AG10803 (cell line): ENCODE measurements at places on chromosomes 11 and 22.
A peak's percentile ranks its signal among the peaks of the same experiment; 100 is the strongest.

DNA sequence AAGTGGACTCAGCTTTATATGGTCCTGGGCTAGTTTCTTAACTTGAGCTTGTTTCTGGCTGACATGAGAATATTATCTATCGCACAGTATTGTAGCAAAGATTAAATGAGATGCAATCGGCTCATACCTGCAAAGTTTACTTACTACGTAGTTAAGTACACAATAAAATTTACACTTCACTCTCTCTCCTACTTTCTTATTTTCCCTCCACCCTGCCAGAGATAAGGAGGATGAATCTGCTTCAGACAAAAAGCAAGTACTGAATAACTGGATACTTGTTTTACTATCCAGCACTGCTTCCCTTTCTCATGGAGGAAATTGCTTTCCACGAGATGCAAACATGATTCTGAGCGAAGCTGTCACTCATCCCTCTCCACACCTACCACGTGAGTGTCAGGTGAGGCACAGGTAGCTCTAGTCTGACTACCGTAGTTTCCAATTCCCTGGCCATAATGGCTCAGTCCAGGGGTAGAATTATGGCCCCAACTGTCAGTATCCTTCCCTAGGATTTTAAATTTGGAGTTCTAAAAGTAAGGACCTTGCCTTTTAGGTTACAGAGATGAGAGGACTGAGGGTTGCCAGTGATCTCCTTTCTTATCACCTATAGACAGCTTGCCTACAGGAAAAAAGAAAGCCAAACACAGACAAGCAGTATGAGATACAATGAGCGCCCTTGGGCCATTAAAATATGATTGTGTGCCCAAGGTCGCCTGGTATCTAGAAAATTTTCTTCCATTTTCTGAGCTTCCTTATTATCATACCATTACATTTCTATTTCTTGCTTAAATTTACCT is 39.8 kb downstream of the GAB2 start:
- DNase-seq, result no peak

DNA sequence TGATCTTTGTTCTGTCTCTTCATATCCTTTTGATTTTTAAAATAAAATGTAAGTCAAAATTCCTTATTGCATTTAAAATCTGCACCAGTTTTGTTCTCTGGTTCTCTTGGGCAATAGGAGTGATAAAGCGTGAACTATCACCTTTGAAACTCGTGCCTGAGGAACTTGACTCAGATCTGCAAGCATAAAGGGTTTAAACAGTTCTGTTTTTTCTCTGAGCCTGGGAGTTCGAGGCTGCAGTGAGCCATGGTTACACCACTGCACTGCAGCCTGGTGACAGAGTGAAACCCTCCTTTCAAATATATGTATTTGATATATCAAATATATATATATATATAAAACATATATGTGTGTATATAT is 38.9 kb upstream of the CLMP start:
- DNase-seq, result no peak

DNA sequence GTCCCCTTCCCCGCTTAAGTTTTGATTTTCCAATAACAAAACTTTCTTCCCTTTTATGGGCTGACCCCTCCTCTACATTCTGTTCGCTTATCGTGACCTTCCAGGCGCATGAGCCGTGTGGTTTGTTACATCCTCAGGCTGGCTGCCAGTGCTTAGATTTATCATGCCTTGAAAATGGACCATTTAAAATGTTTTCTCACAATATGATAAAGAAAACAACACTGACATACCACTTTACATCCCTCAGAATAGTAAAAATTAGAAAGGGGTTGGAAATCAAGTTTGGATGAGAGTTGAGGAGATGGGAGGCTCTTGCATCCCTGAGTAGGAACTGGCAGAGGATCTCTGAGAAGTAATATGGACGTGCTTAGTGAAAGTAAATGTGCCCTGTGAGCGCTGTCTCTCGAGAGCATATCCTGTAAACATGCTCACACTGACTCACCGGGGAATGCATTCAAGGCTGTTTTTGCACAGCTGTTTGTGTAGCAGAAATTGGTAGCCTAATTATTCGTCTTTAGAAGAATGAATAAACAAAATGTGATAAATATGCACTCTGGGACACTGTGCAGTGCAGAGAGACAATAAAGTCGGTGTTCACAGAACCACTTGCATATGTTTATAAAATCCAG is 17.1 kb upstream of the TOLLIP start:
- DNase-seq, result peak; percentile 50

- DNase-seq, result no peak
These were observed 3.4 kb downstream of the CTSF start for GRCh38 chr11:66564984-66565383.

DNA sequence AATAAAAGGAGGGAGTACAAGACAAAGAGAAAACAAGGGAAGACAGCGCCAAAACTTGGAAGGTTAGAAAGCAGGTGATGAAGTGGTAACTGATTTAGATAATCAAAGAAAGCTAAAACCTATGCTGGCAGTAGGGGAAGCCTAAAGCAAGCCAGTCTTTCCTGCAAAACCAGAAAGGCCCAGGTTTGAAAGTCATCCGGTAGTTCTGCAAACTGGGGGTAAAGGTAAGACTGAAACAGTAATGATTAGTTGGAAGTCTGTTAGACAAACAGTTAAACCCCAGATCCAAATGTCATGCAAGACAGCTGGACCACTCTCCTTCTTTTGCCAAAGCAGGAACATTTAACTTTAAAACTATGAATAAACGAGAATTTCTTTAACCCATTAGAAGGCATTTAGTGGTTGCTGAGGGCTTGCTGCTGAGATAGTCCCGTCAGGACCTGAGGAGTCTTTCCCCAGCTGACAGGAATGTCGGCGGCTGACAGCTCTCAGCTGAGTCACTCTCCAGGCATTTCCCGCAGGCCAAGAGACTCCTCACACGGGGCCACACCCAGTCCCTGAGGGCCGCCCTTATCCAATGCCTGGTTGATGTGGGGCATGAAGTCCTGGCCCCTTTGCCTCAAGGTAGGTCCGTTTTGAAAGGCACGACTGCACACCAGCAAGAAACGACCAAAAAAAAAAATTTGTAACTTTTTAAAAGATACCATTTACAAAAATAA is 36.3 kb upstream of the CFAP300 start:
- DNase-seq, result peak; percentile 91

GRCh38 chr11:75014129-75014528 is 25.4 kb downstream of the NEU3 start:
- peak; percentile 86 for DNase-seq

- DNase-seq, result peak; percentile 82
These were observed 39.3 kb downstream of the AMBRA1 start for GRCh38 chr11:46554213-46555147.

GRCh38 chr22:35220221-35220620 is 37.1 kb upstream of the HMGXB4 start:
- DNase-seq, result no peak

DNA sequence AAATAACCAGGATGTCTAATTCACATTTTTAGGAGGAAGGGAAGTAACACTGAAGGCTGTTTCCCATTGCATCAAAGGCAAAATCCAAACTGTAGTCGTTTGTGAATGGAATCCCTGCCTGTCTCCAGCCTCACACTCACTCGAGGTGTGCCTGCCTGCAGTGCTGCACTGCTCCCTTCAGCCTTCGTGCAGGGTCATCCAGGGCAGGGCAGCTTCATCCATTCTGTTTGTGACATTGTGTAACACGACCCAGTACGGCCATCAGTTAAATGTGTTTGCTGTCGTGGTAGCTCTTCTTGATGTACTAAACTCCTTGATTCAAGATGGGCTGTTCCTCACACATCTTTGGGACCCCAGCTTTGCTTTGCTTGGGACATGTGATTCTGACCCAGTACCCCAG is 34.3 kb downstream of the LDLRAD3 start:
- DNase-seq, result no peak

DNA sequence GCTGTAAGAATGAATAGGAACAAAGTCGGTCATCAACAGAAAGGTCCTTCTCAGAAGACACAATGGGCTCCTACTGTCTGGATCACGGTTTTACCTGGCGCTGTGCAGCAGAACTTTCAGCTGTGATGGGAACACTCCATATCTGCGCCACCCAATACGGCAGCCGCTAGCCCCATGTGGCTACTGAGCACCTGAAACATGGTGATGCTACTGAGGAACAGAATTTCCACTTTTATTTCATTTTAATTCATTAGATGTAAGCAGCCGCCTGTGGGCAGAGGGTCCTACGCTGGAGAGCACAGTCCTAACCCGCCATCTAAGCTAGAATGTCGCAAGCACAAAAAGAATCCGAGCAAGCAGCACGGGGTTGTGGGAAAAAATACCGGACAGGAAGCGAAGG is 2.7 kb downstream of the SULT4A1 start:
- DNase-seq, result no peak

DNA sequence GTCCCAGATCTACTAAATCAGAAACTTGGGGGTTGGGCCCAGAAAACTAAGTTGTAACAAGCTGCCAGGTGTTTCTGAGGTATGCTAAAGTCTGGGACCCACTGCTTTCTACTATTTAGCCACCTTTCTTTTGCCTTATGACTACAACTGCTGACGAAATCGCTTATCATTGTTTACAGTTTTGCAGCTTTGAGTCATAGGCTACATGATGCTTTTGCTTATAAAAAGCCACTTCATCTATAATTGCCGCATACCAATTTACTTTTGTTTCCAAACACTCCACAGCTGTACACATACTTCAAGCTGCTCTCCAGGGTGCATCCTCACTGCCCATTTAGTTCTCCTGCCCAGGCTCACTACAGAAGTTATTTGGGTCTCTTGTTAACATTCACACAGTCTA is 144.7 kb downstream of the ENTHD1 start:
- DNase-seq, result peak; percentile 18

GRCh38 chr22:31176923-31177322 is 16.9 kb downstream of the RNF185 start:
- DNase-seq, result no peak

DNA sequence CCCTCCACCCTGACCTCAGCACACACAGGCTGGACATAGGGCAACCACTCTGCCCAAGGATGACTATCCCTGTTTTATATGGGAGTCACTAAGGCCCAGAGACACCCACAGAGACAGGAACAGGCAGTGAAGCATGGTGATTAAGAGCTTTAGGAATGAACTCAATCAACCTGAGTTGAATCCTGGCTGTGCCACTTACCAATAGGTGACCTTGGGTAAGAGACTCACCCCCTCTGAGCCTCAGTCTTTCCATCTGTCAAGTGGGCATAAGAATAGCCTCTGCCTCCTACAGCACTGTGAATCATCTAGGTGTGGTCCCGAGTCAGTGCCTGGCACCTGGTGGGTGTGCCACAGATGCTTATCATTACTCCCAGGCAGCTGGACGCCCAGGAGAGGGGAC is 6.8 kb downstream of the CRYBB1 start:
- DNase-seq, result peak; percentile 33

- DNase-seq, result no peak
These were observed 670.2 kb downstream of the TBC1D22A start for GRCh38 chr22:47432683-47433082.

GRCh38 chr11:78715639-78716311 is 141.1 kb upstream of the NARS2 start:
- DNase-seq, result peak; percentile 61

GRCh38 chr11:110977661-110978060 is 265.4 kb upstream of the ARHGAP20 start:
- DNase-seq, result no peak

DNA sequence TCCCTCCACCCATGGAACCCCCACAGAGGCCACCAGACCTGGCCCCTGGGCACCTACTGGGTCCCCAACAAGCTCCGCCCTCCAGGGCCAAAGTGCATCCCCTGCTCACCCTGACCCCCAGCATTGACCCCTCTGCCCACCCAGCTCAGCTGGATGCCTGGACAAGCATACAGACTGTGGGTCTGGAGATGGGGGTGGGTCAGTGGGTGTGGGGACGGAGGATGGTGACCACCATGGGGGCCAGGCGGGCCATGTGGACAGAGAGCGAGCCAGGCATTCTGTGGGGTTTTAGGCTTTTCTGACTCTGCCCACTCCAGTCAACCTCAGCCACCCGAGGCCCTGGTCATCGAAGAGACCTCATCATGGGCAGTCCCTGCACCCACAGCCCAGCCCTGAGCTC is 183.7 kb downstream of the BRD1 start:
- no peak for DNase-seq

DNA sequence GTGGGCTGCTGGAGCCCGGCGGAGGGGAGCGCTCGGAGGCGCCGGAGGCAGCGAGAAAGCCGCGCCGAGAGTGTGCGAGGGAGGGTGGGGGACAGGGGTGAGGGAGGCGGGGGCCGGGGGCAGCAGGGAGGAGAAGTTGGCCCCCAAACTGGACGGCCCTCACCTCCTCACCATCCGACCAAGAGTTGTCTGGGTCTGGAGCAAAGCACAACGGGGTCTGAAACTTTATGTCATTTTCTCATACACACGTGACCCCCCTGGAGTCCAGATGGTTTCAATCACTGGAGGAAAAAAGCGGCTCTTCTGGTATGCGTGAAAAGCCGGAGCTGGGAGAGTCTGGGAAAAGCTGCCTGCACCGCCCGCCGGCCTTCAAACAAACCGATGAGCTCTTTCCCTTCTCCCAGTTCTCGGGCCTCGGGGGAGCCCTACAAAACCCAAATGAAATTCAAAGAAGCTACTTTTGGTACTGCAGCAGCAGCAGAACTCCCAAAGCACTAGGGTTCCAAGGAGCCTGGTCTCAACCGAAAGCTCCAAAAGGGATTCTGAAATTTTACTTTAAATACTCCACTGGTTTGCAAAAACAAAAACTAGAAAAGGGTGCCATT is 39.7 kb upstream of the AKIP1 start:
- DNase-seq, result peak; percentile 94

DNA sequence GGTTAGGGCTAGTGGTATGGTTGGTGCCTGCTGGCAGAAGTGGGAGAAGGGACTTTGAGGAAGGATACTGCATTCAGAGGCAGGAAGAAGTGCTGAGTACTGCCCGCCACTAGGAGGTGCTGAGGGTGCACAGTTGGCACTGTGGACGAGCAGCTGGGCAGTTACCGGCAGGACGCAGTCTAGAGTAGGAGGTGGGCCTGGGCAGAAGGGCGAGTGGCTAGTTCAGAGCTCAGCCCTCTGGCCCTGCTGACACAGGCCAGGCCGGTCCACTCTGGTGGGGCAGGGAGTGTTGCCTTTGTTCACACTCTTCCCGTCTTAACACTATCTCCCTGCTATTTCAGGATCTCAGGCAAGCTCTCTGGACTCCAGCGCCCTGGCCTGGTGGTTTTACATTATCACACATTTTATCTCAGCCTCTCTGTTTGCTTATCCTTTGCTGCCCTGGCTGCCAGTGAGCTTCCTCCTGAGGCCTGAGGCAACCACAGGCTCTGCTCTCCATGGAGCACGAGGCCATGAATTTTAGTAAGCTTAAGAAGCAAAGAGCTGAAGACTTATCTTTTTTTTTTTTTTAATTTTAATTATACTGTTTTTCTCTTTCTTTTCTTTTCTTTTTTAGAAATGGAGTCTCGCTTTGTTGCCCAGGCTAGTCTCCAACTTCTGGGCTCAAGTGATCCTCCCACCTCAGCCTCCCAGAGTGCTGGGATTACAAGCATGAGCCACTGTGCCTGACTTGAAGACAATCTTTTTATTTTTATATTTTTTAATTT is 26.9 kb downstream of the SNAP29 start:
- peak; percentile 75 for DNase-seq
